Skeletal muscle cell (primary cell): ENCODE measurements at places on chromosomes 5 and 9.

GRCh38 chr5:127358284-127358683 is 67.7 kb downstream of the MEGF10 start:
- peak; percentile 45 for DNase-seq

- no peak for DNase-seq
Observed at GRCh38 chr5:173744551-173744950, 128.1 kb upstream of the BOD1 start.

- no peak for DNase-seq
Observed at GRCh38 chr9:129183495-129184218, 5.6 kb upstream of the IER5L start.

DNA sequence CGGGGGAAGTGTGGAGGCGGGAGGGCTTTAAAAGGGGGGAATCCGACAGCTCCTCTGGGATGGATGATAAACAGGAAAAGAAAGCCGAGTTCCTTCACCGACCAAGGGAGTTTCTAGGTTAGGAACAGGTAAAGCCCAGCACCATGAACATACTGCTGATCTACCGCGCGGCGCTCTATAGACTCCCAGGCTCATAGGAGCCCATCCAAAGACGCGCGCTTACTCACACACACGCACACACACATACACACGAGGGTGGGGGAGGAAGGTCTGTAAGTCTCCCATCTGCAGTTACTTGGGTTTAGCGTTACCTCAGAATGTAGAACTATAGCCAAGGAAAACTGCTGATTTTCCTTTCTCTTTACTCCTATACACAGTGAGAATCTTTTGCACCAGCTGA is 2.6 kb upstream of the GABRB2 start:
- no peak for DNase-seq

- no peak for DNase-seq
Observed at GRCh38 chr9:88536951-88537760, 2.2 kb downstream of the NXNL2 start.

GRCh38 chr5:128674837-128675446 is 136.9 kb upstream of the FBN2 start:
- DNase-seq, result no peak

DNA sequence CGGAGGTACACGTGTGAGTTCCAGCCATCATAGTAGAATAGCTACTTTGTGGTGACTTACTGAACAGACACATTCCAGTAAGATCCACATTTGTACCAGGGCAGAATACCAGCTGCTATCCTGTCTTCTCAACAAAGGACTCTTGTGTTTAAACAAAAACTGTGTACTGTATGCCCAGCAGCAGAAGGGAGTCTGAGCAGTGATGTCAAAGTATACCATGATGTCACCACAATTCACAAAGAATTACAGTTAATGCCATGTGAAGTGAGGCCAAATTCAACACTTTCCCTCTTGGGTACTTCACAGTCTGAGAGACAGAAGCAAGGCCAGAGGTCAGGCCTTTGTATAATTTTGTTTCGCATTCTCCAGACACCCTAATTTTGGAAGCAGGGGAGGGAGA is 137.0 kb downstream of the ADAMTSL1 start:
- peak; percentile 47 for DNase-seq

DNA sequence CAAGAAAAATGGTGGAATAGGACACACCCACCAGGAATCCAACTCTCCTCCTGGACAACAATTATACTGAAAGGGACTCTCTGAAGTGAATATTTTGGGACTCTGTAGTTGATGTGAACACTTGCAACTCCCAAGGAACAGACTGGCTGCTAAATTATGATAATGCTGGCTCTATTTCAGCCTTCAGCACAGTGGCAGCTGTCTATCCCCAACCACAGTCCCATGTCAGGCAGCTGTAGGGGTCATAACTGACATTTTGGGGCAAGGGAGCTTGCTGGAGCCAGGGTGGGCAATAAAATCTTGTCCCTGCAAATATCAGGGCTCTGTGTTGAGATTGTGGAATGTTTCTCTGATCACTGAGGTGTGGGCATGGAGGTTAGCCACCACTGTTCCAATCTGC is 14.2 kb downstream of the SPATA31E1 start:
- no peak for DNase-seq

DNA sequence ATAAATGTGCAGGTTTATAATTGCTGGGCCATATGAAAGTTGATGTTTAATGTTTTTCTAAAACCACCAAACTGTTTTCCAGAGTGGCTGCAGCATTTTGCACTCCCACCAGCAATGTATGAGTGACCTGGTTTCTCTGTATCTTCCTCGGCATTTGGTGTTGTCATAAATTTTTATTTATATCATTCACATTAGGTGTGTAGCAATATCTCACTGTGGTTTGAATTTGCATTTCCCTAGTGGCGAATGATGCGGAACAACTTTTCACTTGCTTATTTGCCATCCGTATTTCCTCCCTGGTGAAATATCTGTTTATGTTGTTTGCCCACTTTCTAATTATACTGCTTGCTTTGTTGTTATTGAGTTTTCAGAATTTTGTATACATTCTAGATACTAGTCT is 295.7 kb upstream of the TUT7 start:
- no peak for DNase-seq

DNA sequence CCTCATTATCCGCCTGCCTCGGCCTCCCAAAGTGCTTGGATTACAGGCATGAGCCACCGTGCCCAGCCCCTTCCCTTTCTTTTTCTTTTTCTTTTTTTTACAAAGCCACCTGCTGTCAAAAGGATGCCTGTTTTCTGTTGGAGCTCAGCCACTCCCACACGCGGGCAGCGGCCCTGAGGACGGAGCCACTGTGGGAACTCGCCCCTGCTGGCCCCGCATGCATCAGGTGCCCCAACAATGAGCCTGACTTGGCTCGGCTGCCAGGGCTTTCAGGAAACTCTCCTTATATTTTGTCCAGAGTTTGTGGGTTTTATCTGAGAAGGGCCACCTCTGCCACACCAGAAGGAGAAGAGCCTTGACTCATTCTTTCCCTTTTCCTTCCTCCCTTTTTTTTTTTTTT is 37.1 kb upstream of the LRRC14B start:
- DNase-seq, result no peak

DNA sequence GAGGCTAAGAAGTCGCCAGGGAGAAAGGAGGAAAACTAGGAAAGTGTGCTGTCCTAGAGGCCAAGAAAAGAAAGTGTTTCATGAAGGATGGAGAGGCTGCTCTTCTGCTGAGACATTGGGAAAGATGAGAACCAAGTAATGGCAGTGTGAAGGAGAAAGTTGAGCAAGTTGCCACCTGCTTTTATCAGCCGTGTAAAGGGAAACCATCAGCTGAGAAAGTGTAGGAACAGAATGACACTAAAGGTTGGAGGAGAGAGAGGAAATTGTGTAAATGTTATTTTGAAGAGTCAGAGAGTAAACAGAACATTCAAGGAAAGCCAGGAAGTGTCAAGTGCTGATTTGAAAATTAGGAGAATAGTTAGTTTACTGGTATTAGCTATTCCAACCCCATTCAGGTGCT is 125.0 kb downstream of the CEMIP2 start:
- DNase-seq, result no peak

DNA sequence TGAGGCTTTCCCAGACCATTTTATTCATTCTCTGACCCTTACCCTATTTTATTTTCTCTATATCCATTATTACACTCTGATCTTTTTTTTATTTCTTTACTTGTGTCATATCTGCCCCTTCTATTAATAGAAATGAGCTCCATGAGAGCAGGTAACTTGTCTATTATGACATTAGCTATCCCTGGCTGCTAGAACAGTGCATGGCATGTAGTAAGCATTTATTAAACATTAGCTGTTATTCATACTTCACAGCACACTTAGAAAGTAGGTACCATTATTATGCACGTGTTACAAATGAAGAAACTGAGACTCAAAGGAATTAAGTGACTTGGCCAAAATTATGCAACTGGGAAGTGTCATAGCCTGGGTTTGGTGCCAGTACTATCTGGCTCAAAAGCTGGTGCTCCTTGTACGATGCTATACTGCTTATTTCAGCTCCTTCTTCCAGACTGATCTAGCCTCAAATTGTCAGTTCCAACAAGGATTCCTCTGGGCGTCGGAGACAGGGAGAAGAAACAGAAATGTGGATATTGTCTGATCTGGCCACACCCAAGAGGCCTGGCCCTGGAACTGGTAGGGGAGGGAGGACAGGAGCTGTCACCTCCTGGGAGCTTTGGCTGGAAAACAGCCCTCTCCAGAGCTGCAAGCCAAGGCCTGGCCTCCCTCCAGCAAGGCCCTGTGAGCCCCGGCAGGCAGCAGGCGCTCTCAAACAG is 10.8 kb upstream of the NIPAL4 start:
- DNase-seq, result no peak

DNA sequence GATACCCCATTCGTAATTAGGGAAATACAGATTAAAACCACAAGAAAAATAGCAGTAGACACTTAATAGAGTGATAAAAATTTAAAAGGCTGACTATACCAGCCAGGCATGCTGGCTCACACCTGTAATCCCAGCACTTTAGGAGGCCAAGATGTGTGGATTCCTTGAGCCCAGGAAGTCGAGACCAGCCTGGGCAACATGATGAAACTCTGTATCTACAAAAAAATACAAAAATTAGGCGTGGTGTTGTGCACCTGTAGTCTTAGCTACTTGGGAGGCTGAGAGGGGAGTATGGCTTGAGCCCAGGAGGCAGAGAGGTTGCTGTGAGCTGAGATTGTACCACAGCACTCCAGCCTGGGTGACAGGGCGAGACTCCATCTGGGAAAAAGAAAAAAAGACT is 72.0 kb downstream of the FCHO2 start:
- DNase-seq, result no peak

GRCh38 chr9:89667726-89668125 is 62.9 kb downstream of the GADD45G start:
- no peak for DNase-seq

- peak; percentile 39 for DNase-seq
Observed at GRCh38 chr9:130741831-130742449, 48.4 kb downstream of the EXOSC2 start.

GRCh38 chr5:160044967-160045366 is 36.0 kb downstream of the TTC1 start:
- no peak for DNase-seq

GRCh38 chr5:2899311-2899710 is 147.8 kb upstream of the IRX2 start:
- DNase-seq, result no peak

GRCh38 chr9:73183917-73184861 is 32.5 kb downstream of the ANXA1 start:
- peak; percentile 18 for DNase-seq

- no peak for DNase-seq
Observed at GRCh38 chr5:103896593-103896992, 334.0 kb upstream of the NUDT12 start.

DNA sequence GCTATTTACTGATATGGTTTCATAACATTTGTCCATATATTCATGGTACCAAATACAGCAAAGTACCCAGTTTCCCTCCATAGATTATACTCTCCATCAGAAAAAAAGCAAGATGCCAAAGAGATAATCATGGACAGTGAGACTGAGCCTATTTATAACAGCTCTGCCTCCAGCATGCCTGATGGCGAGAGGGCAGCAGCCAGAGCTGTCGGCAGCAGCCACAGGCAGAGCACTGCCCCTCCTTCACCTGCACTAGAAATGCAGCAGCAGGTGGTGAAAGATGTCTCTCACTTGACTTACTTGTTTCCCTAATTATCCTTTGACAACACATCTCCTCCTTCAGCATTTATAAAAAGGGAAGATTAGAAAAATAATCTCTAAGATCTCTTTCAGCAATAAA is 32.4 kb downstream of the CTNNAL1 start:
- DNase-seq, result no peak

GRCh38 chr9:76136986-76137385 is 246.5 kb downstream of the PCSK5 start:
- DNase-seq, result peak; percentile 31

GRCh38 chr5:118647587-118647986 is 340.8 kb downstream of the DTWD2 start:
- DNase-seq, result no peak

- DNase-seq, result no peak
Observed at GRCh38 chr9:34990908-34991606, 1.5 kb downstream of the DNAJB5 start.

DNA sequence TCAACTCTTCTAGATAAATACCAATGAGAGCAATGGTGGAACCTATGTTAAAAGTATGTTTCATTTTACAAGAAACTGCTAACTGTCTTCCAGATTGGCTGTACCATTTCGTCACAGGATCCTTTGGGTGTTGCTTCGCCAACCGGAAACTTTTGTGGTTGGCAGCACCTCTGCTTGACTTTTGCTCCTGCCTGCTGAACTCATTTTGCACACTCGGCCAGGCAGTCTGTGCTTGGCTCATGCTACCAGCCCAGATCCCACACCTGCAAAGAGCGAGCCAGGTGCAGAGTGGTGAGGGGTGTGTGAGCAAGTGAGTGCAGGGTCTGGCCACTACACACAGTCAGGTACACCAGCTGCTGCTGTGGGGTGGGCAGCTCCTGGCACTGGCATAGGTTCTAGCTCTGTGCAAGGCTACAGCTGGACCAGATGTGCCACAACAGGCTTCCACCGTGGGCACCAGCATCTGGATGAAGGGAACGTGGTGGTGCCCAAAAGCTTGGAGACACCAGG is 422.3 kb downstream of the PRR16 start:
- no peak for DNase-seq

- DNase-seq, result no peak
Observed at GRCh38 chr5:152641970-152642805, 237.1 kb upstream of the NMUR2 start.

- DNase-seq, result no peak
Observed at GRCh38 chr9:34566322-34566721, 23.2 kb downstream of the CNTFR start.

DNA sequence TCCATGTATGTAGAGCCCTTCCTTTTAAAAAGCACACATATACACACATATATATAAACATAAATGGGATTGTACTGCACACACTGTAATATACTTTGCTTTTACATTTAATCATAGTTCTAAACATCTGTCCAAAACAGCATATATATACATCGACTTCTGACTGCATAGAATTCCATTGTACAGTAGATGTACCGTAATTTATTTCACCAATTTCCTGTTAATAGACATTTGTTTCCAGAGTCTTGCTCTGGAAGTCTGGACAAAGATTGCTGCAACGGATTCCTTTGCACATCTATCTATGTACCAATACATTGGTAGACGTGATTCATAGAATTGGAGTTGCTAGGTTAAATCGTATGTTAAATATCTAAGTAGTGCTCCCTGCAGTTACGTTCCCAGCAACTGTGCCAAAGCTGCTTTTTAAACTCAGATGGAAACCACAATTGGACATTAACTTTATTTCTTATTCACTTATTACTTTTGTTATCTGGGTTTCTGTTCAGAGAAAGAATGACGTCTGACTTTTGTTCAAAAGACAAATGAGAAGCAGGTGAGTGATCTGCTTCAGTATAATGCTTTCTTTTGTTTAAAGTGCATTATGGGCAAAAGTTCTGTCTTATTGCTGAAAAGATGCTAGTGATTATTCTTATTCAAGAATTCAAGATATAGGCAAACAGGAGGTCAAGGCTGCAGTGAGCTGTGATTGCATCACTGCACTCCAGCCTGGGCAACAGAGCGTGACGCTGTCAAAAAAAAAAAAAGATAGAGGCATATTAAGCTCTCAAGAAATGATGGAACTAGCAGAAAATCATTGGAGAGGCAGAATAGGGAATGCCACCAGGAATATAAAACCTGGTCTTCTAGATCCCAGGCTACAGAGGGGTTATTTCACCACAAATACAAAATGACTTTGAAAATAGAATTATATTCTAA is 138.2 kb downstream of the FGF1 start:
- no peak for DNase-seq
